ENCODE measurements at places on chromosomes 3 and 15. TPM values are rescaled to one million over a fixed set of nuclear protein-coding genes. Genes with fewer than 3 reads are reported as not detected.

DNA sequence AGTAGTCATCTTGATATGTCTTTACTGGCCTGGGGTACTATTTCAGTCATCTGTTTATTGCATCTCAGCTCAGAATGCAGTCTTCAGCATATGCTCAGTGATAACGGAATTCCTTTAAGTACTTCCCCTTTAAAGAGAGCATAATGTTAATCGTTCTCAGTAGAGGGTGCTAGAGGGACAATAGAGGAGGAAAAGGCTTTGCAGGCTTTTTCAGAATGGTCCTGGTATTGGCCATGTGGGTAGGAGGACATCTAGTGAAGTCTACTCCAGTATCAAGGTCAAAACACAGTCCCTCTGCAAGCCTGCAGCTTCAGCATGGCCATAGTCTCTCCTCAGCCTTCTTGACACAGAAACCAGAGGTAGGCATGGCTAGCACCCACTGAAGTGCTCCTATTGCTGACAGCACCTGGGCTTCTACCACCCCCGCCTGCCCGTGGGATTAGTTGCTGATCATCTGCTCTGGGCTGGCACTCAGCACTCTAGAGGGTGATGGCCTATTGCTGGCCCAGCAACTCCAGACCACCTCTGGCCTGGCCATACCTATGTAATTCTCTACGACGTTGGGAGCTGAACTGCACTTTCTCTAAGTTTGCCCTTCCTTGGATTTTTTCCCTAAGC lies 65.4 kb downstream of the KCNH8 start:
- no peaks in the 10 kb centered on the region for H3K36me3 ChIP-seq
- no peaks in the 10 kb centered on the region for H3K4me1 ChIP-seq
- DNase-seq: no peak
- no peak overlapping the region for H3K4me3 ChIP-seq
- no peak overlapping the region for H3K27ac ChIP-seq
- H3K27me3 ChIP-seq: no peaks in the 10 kb centered on the region

DNA sequence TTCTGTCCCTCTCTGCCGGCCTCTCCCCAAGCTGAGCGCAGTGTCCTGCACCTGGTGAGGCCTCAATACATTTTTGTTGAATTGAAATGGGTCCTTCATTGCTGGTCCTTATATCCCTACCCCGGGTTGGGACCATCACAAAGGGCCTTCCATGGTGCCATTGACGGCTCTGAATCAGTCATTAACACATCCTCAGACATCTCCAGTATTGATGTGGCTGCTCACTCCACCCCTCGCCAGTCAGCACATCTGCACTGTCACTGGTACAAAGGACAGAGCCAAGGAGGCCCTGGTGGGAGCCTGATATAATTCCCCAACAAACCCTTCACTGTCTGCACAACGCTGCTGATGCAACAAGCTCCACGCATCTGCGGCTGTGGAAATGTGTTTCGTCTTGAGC lies 191.6 kb upstream of the TOPAZ1 start:
- no peaks in the 10 kb centered on the region for H3K27me3 ChIP-seq
- no peak overlapping the region for H3K27ac ChIP-seq
- H3K36me3 ChIP-seq: no peaks in the 10 kb centered on the region
- H3K4me3 ChIP-seq: no peak overlapping the region
- peaks cover 9% of the 10 kb centered on the region for H3K4me1 ChIP-seq
- DNase-seq: no peak

DNA sequence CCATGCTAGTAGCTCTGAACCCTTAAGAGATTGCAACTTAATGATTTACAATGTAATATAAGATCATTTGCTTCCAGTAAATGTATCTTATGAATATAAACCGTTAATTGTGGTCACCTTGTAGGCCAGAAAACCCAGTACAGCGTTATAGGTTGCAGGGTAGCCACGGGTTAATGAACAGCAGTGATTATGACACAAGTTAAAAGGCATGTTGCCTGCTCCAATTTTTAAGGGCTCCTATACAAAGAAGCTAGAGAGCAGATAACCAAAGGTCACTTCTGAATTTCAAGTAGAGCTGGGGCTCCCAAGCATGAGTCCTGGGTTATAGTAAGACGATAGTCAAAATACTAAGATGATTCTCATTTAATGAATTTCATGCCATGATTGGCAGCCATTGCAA lies 13.5 kb downstream of the GUCA1C start:
- no peaks in the 10 kb centered on the region for H3K27me3 ChIP-seq
- no peak overlapping the region for H3K4me3 ChIP-seq
- no peak for DNase-seq
- no peaks in the 10 kb centered on the region for H3K4me1 ChIP-seq
- no peak overlapping the region for H3K27ac ChIP-seq

DNA sequence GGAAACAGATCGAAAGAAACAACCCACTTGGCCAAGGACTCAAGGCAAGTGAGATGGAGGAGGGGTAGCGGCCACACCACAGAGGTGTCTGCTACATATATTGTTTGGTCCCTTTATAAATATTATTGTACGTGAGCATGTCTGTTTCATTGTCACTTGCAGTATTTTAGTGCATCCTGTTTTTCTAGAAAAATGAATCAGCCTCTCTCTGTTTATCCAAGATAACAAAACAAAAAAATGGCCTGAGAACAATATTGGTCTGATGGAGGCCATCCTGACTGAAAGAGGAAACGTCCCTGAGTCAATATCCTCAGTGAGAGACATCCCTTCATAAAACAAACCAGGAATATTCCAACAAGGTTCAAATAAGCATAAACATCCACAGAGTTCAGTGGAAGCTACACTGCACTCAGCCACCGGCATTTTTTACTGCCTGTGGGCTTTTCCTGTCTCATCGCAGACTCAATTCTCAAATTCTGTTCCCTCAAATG lies 42.0 kb downstream of the WWTR1 start:
- DNase-seq: no peak
- no peaks in the 10 kb centered on the region for H3K36me3 ChIP-seq
- no peak overlapping the region for H3K27ac ChIP-seq
- no peak overlapping the region for H3K4me3 ChIP-seq
- H3K27me3 ChIP-seq: no peaks in the 10 kb centered on the region
- 0 out of 2 replicates have a peak, but pooled peaks cover 2% of the 10 kb centered on the region for H3K4me1 ChIP-seq

GRCh38 chr3:196499807-196500524 lies 3.6 kb downstream of the RNF168 start:
- H3K27ac ChIP-seq: 0 out of 2 replicates have a peak overlapping the region, but pooled peaks have one; percentile 52
- H3K4me3 ChIP-seq: peak overlapping the region; percentile 92
- H3K4me1 ChIP-seq: peaks cover 2% of the 10 kb centered on the region
- H3K36me3 ChIP-seq: no peaks in the 10 kb centered on the region
- no peak for DNase-seq

- no peaks in the 10 kb centered on the region for H3K4me1 ChIP-seq
- H3K36me3 ChIP-seq: no peaks in the 10 kb centered on the region
- H3K27me3 ChIP-seq: no peaks in the 10 kb centered on the region
- no peak for DNase-seq
- no peak overlapping the region for H3K27ac ChIP-seq
- H3K4me3 ChIP-seq: no peak overlapping the region
Observed at GRCh38 chr15:68524753-68525584, 53.8 kb upstream of the CORO2B start.

GRCh38 chr15:32951736-32952464 lies 234.1 kb downstream of the GREM1 start:
- H3K36me3 ChIP-seq: no peaks in the 10 kb centered on the region
- peaks cover 17% of the 10 kb centered on the region for H3K4me1 ChIP-seq
- no peak overlapping the region for H3K27ac ChIP-seq
- DNase-seq: no peak

DNA sequence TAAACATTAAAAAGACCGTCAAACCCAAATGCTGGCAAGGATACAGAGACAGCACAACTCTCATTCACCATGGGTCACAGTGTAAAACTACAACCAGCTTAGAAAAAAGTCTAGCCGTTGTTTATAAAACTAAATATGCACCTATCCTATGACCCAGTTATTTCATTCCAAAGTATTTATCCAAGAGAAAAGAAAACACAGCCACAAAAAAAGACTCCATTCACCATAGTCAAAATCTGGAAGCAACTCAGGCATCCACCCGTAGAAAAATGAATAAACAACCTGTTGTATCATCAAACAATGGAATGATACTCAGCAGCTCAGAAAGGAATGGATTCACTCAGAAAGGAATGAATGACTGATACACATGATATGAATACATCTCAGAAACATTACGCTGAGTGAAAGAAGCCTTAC lies 28.6 kb downstream of the PLD1 start:
- H3K27ac ChIP-seq: no peak overlapping the region
- no peaks in the 10 kb centered on the region for H3K27me3 ChIP-seq
- H3K4me3 ChIP-seq: no peak overlapping the region
- no peaks in the 10 kb centered on the region for H3K36me3 ChIP-seq
- no peak for DNase-seq

The PCLAF gene
- 65.7 TPM for total RNA-seq

The POLQ gene
- 15.3 TPM for total RNA-seq

The RHOV gene
- total RNA-seq: 2.7 TPM

Data from H1 (cell line).